Right renal pelvis (tissue), 4 donors: ENCODE measurements at places on chromosomes 5 and 9. TPM values are rescaled to one million over a fixed set of nuclear protein-coding genes. Genes with fewer than 3 reads are reported as not detected.

GRCh38 chr9:129455151-129455995, 165.5 kb downstream of the C9orf50 start:
- no peak for DNase-seq

Gene TXNDC8
- not detected for polyA plus RNA-seq

Gene SLC6A3
- 0.60 TPM for polyA plus RNA-seq

Gene ABLIM3
- 0.94 TPM for polyA plus RNA-seq

Gene DMRT3
- polyA plus RNA-seq = 1.6 TPM
